Activated CD4-positive, alpha-beta T cell treated with anti-CD3 and anti-CD28 coated beads, Interleukin-2, amount 10 ng/mL, durations not matched to agents 7 days and 5 days (primary cell): ENCODE measurements at places on chromosomes 6 and 20. TPM values are rescaled to one million over a fixed set of nuclear protein-coding genes. Genes with fewer than 3 reads are reported as not detected.

DNA sequence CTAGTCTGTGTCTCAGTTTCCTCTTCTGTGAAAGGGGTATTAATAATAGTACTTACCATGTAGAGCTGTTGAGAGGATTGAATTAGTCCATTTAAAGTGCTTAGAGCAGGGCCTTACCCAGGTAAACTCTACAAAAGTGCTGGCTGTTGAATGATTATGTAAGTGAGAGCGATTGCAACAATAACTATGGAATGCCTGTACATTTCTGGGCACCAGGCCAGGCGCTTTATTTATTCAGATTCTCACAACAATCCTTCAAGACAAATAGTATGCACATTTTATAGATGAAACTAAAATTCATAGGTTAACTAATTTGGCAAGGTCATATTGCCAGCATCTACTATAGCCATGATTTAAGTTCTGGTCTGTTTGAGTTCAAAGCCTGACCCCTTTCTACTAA is 78.3 kb upstream of the MMS22L start:
- DNase-seq, result no peak
- H3K27ac ChIP-seq, result no peak overlapping the region
- peaks cover 7% of the 10 kb centered on the region for H3K27me3 ChIP-seq
- no peaks in the 10 kb centered on the region for H3K36me3 ChIP-seq
- no peaks in the 10 kb centered on the region for H3K4me1 ChIP-seq

- no peaks in the 10 kb centered on the region for H3K4me1 ChIP-seq
- H3K27me3 ChIP-seq, result no peaks in the 10 kb centered on the region
- H3K4me3 ChIP-seq, result no peak overlapping the region
- DNase-seq, result no peak
- peaks cover 19% of the 10 kb centered on the region for H3K36me3 ChIP-seq
Measured at GRCh38 chr20:41533537-41534136, 84.5 kb downstream of the CHD6 start.

DNA sequence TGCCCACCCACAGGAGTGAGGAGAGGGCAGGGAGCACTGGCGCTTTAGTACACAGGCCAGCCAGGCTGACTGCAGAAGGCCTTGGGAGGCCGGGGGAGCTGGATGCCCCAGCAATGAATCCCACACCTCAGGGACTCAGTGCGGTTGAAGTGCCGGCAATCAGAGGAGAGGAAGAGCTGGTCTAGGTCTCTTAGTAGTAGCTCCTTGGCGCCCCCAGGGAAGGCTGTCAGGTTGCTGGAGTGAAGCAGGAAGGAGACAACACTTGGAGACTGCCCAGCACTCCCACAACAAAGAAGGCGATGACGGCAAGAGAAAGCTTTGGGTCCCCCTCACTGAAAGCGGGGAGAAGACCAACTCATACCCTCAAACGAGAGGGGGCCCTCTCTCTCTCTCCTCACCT is 8.3 kb upstream of the TNXB start:
- H3K36me3 ChIP-seq, result peaks cover 44% of the 10 kb centered on the region
- H3K4me1 ChIP-seq, result peaks cover 10% of the 10 kb centered on the region
- H3K27me3 ChIP-seq, result no peaks in the 10 kb centered on the region

The ARMH2 gene
- total RNA-seq, result 2.3 TPM

The SFTA2 gene
- not detected for total RNA-seq

DNA sequence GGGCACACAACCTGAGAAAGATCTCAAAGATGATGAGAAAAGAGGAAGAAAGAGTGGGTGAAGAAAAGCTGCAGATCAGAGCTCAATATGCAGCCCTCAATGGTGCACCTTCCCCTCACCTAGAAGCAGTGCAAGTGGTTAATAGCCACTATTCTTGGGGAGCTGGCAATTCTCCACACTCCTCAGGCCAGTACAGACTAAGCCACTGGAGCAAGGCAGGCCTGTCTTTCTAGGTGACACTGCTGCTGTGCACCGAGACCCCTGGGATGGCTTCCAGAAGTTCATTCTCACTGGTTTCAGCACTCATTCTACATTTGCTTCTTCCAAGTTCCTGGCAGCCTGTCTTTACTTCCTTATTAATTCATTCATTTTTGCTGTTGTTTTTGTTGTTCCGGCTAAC is 973.3 kb downstream of the KIF16B start:
- no peaks in the 10 kb centered on the region for H3K27me3 ChIP-seq
- no peak overlapping the region for H3K4me3 ChIP-seq
- H3K36me3 ChIP-seq, result no peaks in the 10 kb centered on the region
- no peaks in the 10 kb centered on the region for H3K4me1 ChIP-seq
- DNase-seq, result no peak

- no peak for DNase-seq
- H3K4me3 ChIP-seq, result no peak overlapping the region
- H3K27ac ChIP-seq, result no peak overlapping the region
- no peaks in the 10 kb centered on the region for H3K27me3 ChIP-seq
- peaks cover 42% of the 10 kb centered on the region for H3K4me1 ChIP-seq
Measured at GRCh38 chr6:90454836-90455427, 131.9 kb downstream of the MAP3K7 start.

The OR12D3 gene
- total RNA-seq, result not detected

- H3K4me1 ChIP-seq, result no peaks in the 10 kb centered on the region
- DNase-seq, result no peak
- H3K4me3 ChIP-seq, result no peak overlapping the region
Measured at GRCh38 chr6:145139140-145139850, 596.0 kb downstream of the EPM2A start.

DNA sequence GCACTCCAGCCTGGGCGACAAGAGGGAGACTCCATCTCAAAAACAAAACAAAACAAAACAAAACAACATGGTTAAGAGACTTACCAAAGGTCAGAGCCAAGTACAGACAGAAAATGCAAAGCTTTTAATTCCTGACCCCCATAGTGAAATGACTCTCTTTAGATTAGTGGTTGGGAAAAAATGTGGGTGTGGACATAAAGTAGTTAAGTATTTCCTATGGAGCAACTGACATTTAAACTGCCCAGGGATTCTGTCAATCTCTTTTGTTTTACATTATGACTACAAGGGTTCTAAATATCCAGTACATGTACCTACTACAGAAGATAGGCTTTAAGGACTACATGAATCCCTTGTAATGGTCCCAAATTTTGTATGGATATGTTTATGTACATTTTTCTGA is 75.1 kb downstream of the IRAK1BP1 start:
- no peaks in the 10 kb centered on the region for H3K27me3 ChIP-seq
- no peak for DNase-seq

- H3K4me3 ChIP-seq, result no peak overlapping the region
- H3K27ac ChIP-seq, result peak overlapping the region; percentile 28
- peaks cover 29% of the 10 kb centered on the region for H3K36me3 ChIP-seq
- peaks cover 20% of the 10 kb centered on the region for H3K4me1 ChIP-seq
- H3K27me3 ChIP-seq, result no peaks in the 10 kb centered on the region
- DNase-seq, result peak; percentile 27
Measured at GRCh38 chr6:118843685-118844390, 50.1 kb upstream of the ASF1A start.

GRCh38 chr6:161186173-161186769 is 87.6 kb downstream of the AGPAT4 start:
- no peak overlapping the region for H3K4me3 ChIP-seq
- peaks cover 5% of the 10 kb centered on the region for H3K36me3 ChIP-seq
- no peak for DNase-seq
- H3K27ac ChIP-seq, result no peak overlapping the region
- H3K4me1 ChIP-seq, result peaks cover 11% of the 10 kb centered on the region

The MUCL3 gene
- not detected for total RNA-seq

The GPRC6A gene
- not detected for total RNA-seq

- peaks cover 6% of the 10 kb centered on the region for H3K27me3 ChIP-seq
- no peak overlapping the region for H3K4me3 ChIP-seq
- no peak for DNase-seq
Measured at GRCh38 chr6:118080547-118080946, 173.5 kb downstream of the SLC35F1 start.

GRCh38 chr20:36792422-36792821 is 18.9 kb upstream of the DSN1 start:
- H3K4me1 ChIP-seq, result no peaks in the 10 kb centered on the region
- H3K27ac ChIP-seq, result no peak overlapping the region
- peak; percentile 23 for DNase-seq
- H3K36me3 ChIP-seq, result no peaks in the 10 kb centered on the region

The THEMIS gene
- 89.2 TPM for total RNA-seq

The PRR18 gene
- not detected for total RNA-seq

DNA sequence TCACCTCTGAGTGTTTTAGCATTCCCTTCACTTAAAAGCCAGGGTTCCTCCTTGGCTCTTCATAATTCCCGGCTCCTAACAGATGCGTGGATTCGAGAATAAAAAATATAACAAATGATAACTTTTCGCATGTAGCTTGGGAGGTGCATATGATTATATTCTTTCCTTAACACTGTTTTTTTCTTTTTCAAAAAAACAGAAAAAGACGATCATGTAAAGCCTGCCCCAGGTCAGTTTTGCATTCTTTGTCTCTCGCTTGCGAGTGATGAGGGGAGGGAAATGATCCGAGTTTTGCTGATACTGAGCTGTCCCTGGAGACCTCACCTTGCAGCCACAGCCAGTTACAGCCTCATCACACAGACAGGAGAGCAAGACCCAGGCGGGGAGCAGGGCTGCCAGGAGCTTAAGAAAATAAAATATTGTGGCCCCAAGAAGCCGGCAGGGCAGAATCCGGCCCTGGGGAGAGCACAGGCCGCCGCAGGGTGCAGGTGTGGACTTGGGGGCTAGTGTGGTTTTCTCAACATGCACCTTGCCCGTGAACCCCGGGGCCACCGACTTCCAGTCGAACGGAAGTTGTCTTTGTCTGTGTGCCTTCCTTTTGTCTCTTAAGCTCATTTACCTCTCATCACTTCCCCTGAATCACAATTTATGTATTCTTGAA is 301.8 kb downstream of the TAF4 start:
- H3K27ac ChIP-seq, result no peak overlapping the region
- H3K27me3 ChIP-seq, result no peaks in the 10 kb centered on the region
- H3K4me1 ChIP-seq, result no peaks in the 10 kb centered on the region

The TUBB2B gene
- not detected for total RNA-seq

DNA sequence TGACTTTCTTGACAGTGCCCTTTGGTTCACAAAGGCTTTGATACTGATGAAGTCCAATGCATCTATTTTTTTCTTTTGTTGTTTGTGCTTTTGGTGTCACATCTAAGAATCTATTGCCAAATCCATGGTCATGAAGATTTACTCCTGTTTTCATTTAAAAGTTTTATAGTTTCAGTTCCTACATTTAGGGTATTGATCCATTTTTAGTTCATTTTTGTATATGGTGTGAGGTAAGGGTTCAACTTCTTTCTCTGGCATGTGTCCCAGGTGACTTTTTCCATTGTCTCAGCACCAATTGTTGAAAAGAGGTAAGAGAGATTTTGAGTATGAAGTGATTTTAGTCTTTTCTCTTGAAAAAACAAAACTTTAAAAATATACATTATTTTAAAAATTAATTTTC is 260.6 kb downstream of the GMPR start:
- H3K27me3 ChIP-seq, result no peaks in the 10 kb centered on the region
- H3K4me3 ChIP-seq, result no peak overlapping the region
- H3K36me3 ChIP-seq, result peaks cover 17% of the 10 kb centered on the region

DNA sequence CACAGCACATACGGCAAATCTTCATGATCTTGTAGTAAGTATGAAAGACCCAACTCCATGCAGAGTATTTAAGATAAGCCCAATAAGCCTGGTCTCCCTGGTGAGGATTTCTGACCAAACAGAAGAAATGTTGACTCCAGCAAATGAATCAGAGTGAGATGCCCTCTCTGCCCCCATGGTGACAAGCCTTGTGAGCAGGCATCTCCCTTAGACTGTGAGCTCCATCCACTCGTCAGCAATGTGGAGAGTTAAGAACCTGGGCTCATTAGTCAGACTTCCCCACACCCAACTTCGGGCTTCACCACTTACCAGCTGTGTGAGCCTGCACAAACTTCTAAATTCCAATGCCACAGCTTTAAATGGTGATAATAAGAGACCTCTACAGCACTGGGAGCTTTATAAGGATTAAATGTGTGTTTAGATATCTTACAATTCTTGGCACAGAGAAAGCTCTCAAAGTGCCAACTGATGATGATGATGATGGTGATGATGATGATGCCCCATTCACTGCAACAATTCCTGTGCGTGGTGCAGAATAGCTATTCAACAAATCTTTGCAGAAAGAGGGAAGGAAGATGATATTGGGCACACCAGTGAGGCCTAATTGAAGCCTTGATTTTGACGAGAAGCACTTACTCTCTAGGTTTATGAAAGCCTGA is 253.4 kb upstream of the TAB2 start:
- H3K36me3 ChIP-seq, result peaks cover 15% of the 10 kb centered on the region
- no peaks in the 10 kb centered on the region for H3K27me3 ChIP-seq

- H3K27ac ChIP-seq, result no peak overlapping the region
- peak; percentile 22 for DNase-seq
- H3K27me3 ChIP-seq, result no peaks in the 10 kb centered on the region
- H3K4me3 ChIP-seq, result no peak overlapping the region
- peaks cover 16% of the 10 kb centered on the region for H3K4me1 ChIP-seq
Measured at GRCh38 chr20:38764567-38765318, 16.5 kb downstream of the ACTR5 start.

DNA sequence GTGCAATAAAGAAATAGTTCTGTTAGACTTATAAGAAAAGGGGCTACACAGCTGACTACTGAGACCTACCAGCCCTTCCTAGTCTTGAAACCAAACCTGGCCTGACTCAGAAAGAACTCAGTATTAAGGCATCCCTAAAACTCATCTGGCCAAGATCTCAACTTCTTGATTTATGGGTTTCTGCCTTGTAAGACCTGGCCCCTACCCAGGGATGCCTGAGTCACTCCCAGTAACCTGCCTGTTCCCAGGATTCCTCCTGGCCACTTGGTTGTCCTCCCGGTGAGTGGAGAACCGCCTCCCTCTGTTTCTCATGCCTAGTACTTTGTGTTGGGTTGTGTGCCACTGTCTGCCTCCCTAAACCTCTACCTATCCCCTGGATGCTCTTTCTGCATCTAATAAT is 189.4 kb upstream of the PREP start:
- H3K36me3 ChIP-seq, result peaks cover 2% of the 10 kb centered on the region
- no peak overlapping the region for H3K4me3 ChIP-seq
- peaks cover 35% of the 10 kb centered on the region for H3K4me1 ChIP-seq
- peaks cover 4% of the 10 kb centered on the region for H3K27me3 ChIP-seq
- no peak overlapping the region for H3K27ac ChIP-seq
- DNase-seq, result no peak

The AK9 gene
- total RNA-seq, result 3.4 TPM

DNA sequence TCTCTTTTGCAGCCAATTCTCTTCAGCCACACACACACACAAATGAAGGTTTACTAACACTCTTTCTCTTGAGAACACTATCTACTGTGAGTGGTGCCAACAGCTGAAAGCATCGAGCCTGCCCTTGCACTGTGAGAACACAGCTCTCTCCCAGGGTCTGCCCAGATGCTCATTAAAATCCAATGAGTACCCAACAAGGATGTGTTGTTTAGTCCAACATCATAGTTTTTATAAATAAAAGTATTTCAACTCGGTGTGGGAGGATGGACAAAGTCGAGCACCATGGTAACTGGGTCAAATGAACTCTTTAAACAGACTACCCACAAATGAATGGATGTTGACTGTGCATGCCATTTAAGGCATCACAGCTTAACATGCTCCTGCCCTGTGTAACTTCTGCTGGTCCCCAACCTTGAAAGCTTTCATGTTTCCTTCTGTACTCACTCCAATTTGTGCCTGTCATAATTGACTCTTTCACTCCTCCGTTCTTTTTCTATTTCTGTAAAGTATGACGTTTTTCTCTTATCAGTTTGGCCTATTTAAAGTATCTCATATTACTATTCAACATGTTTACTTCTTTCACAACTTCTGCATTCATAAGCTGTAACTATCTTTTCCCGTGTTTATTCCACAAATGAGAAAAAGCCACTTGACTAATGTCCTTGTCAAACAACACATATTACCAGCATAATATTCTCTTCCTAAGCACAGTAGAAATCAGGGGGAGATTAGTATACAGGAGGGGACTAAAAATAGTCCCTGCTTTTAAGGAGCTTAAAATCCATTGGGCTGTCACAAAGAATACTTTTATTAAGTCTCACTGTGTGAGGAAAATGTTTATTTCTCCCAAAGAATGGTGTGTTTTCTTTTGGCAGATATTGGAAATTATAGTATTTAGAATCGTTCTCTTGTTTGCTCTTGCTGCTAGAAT is 215.4 kb downstream of the RFPL4B start:
- no peak for DNase-seq
- no peaks in the 10 kb centered on the region for H3K4me1 ChIP-seq
- no peak overlapping the region for H3K27ac ChIP-seq
- no peak overlapping the region for H3K4me3 ChIP-seq
